ENCODE measurements at places on chromosomes 11 and 22.

DNA sequence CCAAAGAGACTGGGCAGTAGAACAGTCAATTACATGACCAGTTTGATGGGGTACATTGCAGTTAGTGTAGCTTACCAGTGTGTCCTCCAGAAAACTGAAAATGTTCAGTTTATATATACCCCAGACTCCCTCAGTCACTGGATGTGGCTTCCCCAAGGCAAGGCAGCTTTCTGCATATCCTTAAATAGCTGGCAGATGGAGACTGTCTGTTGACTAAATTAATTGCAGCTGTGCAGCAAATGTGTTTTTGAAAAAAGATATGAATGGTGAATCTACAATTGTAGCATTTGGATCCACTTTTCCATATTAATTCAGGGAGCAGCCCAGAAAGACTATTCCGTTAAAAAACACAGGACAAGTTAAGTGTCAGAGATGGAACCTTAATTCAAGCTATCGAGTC is 565.1 kb upstream of the CCDC179 start:
- DNase-seq, result no peak

DNA sequence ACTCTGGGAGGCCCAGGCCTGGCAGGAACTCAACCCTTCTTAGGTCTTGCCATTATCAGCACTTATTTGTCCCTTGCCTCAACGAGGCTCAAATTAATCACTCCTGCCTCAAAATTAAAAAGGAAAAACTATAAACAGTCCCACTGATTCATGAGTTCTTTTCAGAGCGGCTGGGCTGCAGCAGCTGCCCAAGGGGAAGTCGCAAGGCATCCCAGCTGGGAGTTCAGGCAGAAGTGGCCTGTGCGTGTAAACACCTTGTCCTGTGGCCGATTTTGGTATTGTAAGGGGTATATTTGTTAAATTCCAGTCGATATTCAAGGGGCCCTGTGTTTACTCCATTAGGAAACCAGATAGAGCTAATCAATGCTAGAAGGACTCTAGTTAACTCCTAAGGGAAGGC is 213.9 kb upstream of the CADM1 start:
- DNase-seq, result no peak

DNA sequence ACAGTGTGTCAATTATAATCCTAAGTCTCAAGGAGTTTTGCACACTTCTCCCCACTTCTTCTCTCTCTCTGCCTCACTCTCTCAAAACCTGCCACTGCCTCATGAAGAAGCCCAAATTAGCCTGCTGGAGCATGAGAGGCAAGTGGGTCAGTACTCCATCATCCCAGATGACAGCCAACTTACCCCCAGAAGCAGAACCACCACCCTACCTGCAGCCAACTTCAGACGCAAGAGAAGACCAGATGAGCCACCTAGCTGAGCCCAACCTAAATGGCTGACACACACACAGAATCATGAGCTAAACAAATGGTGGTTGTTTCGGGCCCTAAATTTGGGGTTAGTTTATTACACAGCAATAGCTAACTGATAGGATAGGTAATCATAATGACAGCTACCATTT is 61.2 kb downstream of the CD82 start:
- DNase-seq, result no peak

DNA sequence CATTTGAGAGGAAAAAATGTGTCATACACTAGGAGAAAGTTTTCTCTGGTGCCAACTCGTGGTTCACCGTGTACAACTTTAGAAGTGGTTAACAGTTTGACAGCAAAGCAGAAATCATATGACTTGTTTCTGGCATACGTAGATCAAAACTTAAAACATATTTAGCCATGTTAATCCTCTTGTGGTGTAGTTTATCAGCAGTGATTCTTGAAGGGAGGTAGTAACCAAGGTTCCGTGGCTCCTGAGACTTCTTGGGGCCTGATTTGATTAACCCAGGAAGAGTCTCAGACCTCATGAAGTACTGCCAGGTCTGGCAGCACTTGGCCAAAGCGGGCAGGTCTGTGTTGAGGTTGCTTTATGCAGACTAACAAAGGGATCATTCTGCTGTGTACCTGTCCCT is 40.5 kb downstream of the SREBF2 start:
- DNase-seq, result no peak

- DNase-seq, result no peak
These were observed 12.5 kb downstream of the APLNR start for GRCh38 chr11:57224537-57224936.

GRCh38 chr11:9075556-9075955 is 15.8 kb downstream of the SCUBE2 start:
- DNase-seq, result no peak

GRCh38 chr11:130042093-130042591 is 27.6 kb upstream of the APLP2 start:
- no peak for DNase-seq

- no peak for DNase-seq
These were observed 27.3 kb downstream of the BCL2L13 start for GRCh38 chr22:17665854-17666253.
